ENCODE measurements at places on chromosomes 2 and 18.

DNA sequence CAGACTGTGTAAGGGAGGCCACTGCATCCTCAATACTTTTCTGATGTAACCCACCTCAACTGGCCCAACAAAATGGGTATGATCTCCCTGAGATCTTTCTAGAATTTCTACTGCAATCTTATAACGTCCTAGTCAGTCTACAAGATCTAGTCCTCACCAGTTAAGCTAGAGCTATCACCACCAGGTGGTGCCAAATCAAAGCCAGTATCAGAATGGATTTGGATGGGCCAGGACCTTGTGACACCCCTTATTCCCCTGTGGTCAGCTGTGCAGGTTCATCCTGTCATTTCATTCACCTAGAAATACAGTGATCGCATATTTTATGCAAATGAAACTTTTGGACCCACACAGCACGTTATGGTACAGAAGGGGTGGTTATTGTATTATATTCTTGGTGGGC lies 90.3 kb downstream of the OLA1 start:
- no peak overlapping the region for H3K4me3 ChIP-seq
- no peak overlapping the region for H3K27ac ChIP-seq
- peaks cover 32% of the 10 kb centered on the region for H3K36me3 ChIP-seq
- no peaks in the 10 kb centered on the region for H3K27me3 ChIP-seq
- H3K4me1 ChIP-seq: peaks cover 5% of the 10 kb centered on the region
- peak; percentile 10 for DNase-seq

- no peaks in the 10 kb centered on the region for H3K27me3 ChIP-seq
- no peak overlapping the region for H3K27ac ChIP-seq
- H3K4me1 ChIP-seq: no peaks in the 10 kb centered on the region
- no peaks in the 10 kb centered on the region for H3K36me3 ChIP-seq
- no peak for DNase-seq
Measured at GRCh38 chr18:28125051-28125450, 51.9 kb downstream of the CDH2 start.

- no peak for DNase-seq
- H3K27me3 ChIP-seq: no peaks in the 10 kb centered on the region
- no peak overlapping the region for H3K4me3 ChIP-seq
- H3K36me3 ChIP-seq: peaks cover 24% of the 10 kb centered on the region
- H3K27ac ChIP-seq: no peak overlapping the region
Measured at GRCh38 chr2:10141736-10142639, 19.4 kb downstream of the RRM2 start.

- H3K36me3 ChIP-seq: no peaks in the 10 kb centered on the region
- H3K27ac ChIP-seq: no peak overlapping the region
- H3K4me3 ChIP-seq: no peak overlapping the region
- peaks cover 4% of the 10 kb centered on the region for H3K27me3 ChIP-seq
Measured at GRCh38 chr2:40130251-40130994, 321.5 kb downstream of the SLC8A1 start.

- no peaks in the 10 kb centered on the region for H3K36me3 ChIP-seq
- H3K27me3 ChIP-seq: no peaks in the 10 kb centered on the region
- H3K27ac ChIP-seq: no peak overlapping the region
- DNase-seq: no peak
- no peak overlapping the region for H3K4me3 ChIP-seq
- H3K4me1 ChIP-seq: no peaks in the 10 kb centered on the region
Measured at GRCh38 chr18:14914121-14914520, 166.1 kb downstream of the ANKRD30B start.

DNA sequence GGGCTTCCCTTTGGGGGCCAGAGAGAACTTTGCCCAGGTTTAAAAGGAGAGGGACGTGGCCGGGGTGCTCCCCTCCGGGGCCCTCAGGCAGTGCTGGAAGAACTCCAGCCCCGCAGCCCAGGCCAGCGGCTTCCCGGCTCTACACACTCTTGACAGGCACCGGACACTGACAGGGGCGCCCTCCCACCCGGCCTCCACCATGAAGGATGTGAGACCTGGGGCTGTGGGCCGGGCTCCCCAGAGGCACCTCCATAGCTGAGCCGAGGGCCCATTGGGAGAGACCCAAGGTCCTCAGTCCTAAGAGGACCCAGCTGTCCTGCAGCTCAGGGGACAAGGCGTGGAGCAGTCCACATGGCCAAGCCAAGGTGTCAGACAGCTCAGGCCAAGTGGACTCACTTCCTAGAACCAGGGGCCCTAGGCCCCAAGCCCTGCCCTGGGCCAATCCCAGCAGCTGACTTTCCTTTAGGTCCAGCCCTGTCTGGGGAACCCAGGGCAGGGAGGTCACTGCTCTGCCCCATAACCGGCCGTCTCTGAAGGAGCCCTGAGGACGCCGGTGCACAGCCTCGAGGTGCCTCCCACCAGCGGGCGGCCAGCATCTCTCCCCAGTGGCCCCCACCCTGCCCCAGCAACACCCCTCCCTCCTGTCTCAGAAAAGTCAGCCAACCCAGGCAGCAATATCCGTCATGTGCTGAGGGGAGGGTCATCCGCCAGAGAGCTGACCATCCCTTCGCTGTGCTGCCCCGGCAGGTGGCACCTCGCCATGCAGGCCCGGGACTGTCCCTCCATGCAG lies 51.8 kb downstream of the BIN1 start:
- H3K4me1 ChIP-seq: no peaks in the 10 kb centered on the region
- H3K4me3 ChIP-seq: no peak overlapping the region
- no peaks in the 10 kb centered on the region for H3K27me3 ChIP-seq

- no peak for DNase-seq
- H3K27ac ChIP-seq: no peak overlapping the region
- no peaks in the 10 kb centered on the region for H3K27me3 ChIP-seq
- no peaks in the 10 kb centered on the region for H3K36me3 ChIP-seq
- H3K4me3 ChIP-seq: no peak overlapping the region
Measured at GRCh38 chr2:167729911-167730310, 517.5 kb downstream of the STK39 start.

- H3K27ac ChIP-seq: no peak overlapping the region
- no peaks in the 10 kb centered on the region for H3K4me1 ChIP-seq
- no peak for DNase-seq
Measured at GRCh38 chr2:149884871-149885270, 297.3 kb upstream of the MMADHC start.

DNA sequence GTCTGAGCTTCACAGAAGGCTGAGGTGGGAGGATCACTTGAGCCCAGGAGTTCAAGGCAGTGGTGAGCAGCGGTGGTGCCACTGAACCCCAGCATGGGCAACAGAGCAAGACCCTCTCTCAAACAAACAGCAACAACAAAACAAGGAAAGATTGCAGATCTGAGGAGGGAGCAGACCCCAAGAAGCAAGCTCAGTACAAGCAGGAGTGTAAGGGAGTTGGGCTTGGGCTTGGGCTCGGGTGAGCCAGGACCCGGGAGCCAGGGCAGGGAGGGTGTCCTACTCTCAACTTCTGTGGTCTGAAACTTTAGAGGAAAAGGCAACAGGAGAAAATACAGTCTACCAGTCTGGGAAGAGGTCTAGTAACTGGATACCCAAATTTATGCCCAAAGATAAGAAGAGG lies 92.0 kb upstream of the RAB12 start:
- no peaks in the 10 kb centered on the region for H3K4me1 ChIP-seq
- H3K4me3 ChIP-seq: no peak overlapping the region
- no peaks in the 10 kb centered on the region for H3K36me3 ChIP-seq
- peaks cover 7% of the 10 kb centered on the region for H3K27me3 ChIP-seq

GRCh38 chr2:189538402-189538801 lies 42.2 kb downstream of the SLC40A1 start:
- no peak overlapping the region for H3K4me3 ChIP-seq
- peaks cover 6% of the 10 kb centered on the region for H3K27me3 ChIP-seq
- H3K4me1 ChIP-seq: no peaks in the 10 kb centered on the region
- no peak for DNase-seq

GRCh38 chr2:172415865-172416183 lies 11.6 kb upstream of the ITGA6 start:
- H3K4me3 ChIP-seq: no peak overlapping the region
- H3K36me3 ChIP-seq: no peaks in the 10 kb centered on the region
- no peak for DNase-seq
- H3K27me3 ChIP-seq: peaks cover 7% of the 10 kb centered on the region

DNA sequence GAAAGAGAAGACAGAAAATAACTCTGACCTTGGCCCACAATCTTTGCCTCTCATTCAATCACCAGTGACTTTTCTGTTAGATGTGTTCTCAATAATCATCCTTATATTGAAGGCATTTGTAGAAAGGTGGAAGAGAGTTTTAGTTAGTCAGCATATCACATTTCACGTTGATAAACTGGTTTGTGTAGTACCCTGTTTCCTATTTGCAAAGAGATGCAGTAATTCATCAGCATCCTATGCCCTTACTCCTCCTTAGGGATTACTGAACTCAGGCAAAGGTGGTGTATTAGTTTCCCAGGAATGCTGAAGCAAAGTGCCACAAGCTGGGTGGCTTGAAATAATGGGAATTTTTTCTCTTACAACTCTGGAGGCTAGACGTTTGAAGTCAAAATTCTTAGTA lies 145.0 kb downstream of the SPP2 start:
- peaks cover 6% of the 10 kb centered on the region for H3K27me3 ChIP-seq
- H3K4me1 ChIP-seq: no peaks in the 10 kb centered on the region
- no peak overlapping the region for H3K4me3 ChIP-seq
- no peak for DNase-seq
- H3K36me3 ChIP-seq: no peaks in the 10 kb centered on the region

- H3K36me3 ChIP-seq: no peaks in the 10 kb centered on the region
- no peaks in the 10 kb centered on the region for H3K27me3 ChIP-seq
- H3K4me1 ChIP-seq: no peaks in the 10 kb centered on the region
- no peak overlapping the region for H3K4me3 ChIP-seq
- no peak for DNase-seq
Measured at GRCh38 chr2:200267350-200267749, 39.1 kb upstream of the SPATS2L start.

GRCh38 chr2:65511306-65511705 lies 78.9 kb upstream of the SPRED2 start:
- no peaks in the 10 kb centered on the region for H3K4me1 ChIP-seq
- no peak overlapping the region for H3K4me3 ChIP-seq
- no peak overlapping the region for H3K27ac ChIP-seq
- DNase-seq: no peak
- no peaks in the 10 kb centered on the region for H3K36me3 ChIP-seq

- H3K4me3 ChIP-seq: no peak overlapping the region
- H3K4me1 ChIP-seq: no peaks in the 10 kb centered on the region
- no peaks in the 10 kb centered on the region for H3K36me3 ChIP-seq
Measured at GRCh38 chr18:36564841-36565240, 264.0 kb downstream of the TPGS2 start.

DNA sequence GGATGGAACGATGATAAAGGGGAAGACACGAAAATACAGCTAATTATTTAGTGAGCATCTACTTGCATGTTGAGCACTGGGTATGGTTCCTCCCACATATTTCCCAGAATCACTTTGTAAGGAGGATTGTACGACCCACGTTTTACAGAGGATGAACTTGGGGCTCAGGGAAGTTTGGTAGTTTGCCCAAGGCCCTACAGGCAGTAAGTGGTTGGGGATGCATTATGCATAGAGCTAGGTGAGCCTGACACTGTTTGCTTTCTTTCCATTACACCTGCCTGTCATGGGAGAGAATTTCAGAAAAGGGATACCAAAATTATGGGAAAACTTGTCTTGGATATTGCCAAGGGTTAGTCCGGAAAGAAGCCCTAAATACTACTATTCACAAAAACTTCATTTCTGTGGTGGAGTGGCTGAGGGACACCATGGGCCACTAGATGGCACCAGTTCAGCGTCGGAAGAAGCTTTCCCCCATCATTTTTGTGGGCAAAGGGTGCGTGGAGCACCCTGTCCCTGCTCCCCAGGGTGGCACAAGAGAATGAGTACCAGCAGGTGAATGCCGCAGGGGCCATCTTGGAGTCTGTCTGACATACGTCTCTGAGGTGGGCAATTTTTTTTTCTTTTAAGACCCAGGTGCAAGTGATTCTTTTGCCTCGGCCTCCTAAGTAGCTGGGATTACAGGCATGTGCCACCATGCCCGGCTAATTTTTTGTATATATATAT lies 23.5 kb upstream of the C18orf32 start:
- no peak overlapping the region for H3K4me3 ChIP-seq
- peaks cover 20% of the 10 kb centered on the region for H3K27me3 ChIP-seq
- H3K4me1 ChIP-seq: no peaks in the 10 kb centered on the region

GRCh38 chr2:72988726-72989273 lies 71.5 kb downstream of the EMX1 start:
- no peak overlapping the region for H3K27ac ChIP-seq
- no peaks in the 10 kb centered on the region for H3K27me3 ChIP-seq

- DNase-seq: no peak
- no peaks in the 10 kb centered on the region for H3K27me3 ChIP-seq
- no peaks in the 10 kb centered on the region for H3K36me3 ChIP-seq
- H3K4me1 ChIP-seq: peaks cover 8% of the 10 kb centered on the region
Measured at GRCh38 chr2:29749843-29750242, 171.5 kb downstream of the ALK start.

- H3K4me1 ChIP-seq: peaks cover 8% of the 10 kb centered on the region
- peaks cover 24% of the 10 kb centered on the region for H3K27me3 ChIP-seq
- DNase-seq: no peak
- H3K4me3 ChIP-seq: no peak overlapping the region
Measured at GRCh38 chr18:80249217-80250093, 2.1 kb upstream of the PARD6G start.

DNA sequence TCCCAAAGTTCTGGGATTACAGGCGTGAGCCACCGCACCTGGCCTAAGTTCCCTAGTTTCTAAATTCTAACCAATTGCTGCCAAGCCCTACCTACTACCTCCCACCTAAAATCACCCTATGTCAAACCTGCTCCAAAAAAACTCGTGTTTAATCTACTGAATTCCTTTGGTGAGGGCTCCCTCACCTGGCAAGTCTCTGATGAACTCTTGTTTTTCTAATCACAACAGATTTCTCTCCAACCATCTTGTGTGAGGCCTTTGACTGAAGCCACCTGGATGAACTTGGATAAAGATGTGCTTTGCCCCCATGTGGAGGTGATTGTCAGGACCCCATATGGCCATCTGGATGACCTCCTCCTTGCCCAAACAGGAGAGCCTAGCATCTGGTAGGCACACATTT lies 17.4 kb upstream of the SLC35G4 start:
- H3K27ac ChIP-seq: no peak overlapping the region
- peaks cover 14% of the 10 kb centered on the region for H3K4me1 ChIP-seq
- H3K27me3 ChIP-seq: peaks cover 10% of the 10 kb centered on the region
- no peak for DNase-seq
- H3K36me3 ChIP-seq: no peaks in the 10 kb centered on the region

DNA sequence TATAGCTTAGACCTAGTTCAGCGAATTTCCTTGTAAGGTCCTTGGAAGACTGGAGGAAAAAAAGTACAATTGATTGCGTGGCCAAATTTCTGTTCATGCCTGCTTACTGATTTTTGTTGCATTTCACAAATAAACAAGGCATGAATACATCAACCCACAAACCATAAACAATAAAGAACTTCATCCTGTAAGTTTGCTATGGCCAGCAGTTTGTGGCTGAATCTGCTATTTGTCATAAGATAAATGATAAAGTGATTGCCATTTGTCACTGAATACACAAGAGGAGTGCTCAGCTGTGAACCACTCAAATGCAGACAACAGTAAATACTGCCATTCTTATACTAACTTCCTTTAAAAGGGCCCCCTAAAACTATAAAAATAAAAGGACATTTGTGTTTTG lies 259.5 kb downstream of the CCDC178 start:
- H3K4me3 ChIP-seq: no peak overlapping the region
- no peak for DNase-seq
- no peaks in the 10 kb centered on the region for H3K4me1 ChIP-seq
